ENCODE measurements at places on chromosomes 6 and 20.

DNA sequence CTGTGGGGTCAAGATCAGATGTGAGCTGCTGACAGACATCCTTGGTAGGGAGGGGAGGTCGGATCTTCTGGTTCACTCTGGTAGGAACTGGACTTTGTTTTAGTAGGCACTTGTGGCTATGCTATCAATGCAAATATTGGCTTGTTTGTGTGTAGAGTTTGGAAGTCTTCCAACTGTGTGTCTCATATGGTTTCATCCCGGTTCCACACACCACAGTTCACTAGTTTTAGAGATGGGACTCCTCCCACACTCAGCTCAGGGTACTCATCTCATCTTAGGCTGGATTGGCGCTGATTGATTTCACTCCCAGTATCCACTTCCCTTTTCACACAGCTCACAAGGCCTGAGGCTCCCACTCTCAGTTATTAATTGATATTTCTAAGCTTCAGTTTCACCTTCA lies 161.3 kb downstream of the THBS2 start:
- no peak for DNase-seq

- no peak for DNase-seq
Observed at GRCh38 chr6:13813621-13814175, 659 bp downstream of the MCUR1 start.

DNA sequence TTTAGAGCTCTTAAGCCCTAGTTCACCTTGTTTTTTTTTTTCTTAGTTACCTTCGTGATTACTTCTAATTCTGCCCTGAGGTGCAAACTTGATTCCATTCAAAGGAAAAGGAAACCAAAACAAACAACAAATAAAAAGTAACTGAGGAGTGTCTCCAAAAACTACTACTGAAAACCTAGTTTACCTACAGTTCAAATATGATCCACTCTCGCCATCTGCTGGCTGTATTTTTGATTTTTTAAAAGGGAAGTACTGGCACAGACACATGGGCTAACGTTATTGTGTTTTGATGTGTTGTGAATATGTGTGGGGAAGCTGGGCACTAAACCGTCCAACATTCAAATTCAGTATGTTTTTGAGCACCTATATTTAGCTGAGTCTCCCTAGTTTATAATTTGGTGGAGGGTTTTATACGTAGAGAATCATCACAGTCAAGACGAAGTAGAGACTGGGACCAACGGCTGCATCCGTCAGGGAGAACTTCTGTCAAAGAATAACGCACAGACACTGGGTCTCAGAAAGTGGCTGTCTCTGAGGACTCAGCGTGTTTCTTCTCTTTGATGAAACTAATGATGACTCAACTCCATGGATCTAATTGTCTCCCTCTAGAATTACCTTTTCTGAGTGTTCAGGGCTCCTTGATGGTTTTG lies 373.5 kb upstream of the BTBD3 start:
- DNase-seq = peak; percentile 2

DNA sequence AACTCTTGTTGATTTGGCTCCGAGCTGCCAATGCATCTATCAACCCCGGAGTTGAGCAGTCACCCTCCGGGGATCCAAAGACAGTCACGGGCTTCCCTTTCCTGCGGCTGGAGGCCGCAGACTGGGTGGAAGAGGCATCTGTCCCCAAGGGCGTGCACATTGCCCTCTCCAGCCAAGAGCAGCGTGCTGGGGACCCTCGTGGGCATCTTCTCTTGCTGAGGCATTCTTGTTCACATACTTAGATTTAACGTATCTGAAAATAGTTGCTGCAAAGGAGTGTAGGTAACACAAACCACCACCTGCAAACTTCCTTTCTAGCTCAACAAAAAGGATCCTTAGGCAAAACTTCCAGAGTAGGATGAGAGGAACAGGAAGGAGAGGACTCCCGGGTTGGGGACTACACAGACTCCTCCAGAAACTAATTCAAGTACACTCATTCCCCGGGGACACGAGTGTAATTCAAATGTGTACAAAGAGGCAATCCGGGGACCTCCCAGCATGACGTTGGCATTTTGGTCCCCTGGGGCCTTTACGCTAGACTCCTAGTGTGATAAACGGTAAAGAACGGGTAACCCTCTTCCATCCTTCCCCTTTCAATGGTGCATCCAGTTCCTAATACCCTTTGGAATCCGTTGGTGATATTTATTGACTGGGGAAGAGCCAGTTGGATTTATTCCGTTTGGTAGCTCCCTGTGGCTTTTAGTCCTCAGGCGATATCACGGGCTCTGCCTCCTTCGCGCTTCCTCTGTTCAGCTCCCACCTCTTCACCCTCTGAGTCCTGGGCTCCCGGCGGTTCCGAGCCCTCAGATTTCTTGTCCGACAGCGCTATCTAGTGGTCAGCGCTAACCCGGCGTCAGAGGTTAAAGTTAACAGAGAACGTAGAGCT lies 2.7 kb upstream of the COL12A1 start:
- DNase-seq = peak; percentile 89

DNA sequence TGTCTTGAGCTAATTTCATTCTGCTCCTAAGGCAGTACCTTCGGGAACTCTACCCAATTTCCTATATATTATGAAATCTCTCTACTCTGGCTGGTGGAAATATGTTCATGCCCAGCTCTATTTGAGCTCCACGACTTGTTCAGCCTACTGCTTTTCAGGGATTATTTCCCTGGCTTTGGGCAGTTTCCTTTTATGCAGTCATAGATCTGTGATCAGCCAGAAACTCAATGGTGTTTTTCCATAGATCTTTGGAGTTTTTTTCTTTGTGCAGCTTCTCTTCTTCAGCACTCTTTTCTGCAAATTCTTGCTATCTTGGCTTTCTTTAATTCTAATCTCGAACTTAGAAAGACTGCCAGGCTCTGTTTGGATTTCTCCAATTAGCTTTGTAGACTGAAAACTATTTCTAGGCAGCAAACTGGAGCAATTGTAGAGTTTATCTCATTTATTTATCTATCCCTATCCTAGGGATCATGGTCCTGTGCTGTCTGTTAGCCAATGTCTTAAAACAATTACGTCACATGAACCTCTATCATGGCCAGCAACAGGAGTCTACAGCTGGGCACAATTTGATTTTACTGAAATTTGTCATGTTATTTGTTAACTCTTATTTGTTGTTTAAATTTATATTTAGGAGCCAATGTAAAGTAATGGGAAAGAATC lies 328.4 kb downstream of the BCKDHB start:
- no peak for DNase-seq

DNA sequence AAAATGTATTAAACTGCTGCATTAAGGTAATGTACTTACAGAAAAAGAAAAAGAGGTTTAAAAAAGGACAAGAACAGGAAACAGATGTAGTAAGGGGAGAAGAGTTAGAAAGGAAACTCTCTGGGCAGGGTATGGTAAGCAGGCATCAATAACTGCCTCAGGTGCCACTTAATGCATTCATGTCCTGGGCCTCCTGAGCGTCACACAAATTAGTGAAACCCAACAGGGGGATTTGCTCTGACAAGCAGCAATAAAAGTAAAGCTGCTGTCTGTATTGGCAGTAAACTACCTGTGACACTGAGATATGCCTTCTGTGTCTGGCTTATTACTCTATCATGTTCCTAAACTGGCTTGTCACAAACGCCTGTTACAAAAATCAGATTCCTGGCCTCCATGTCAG lies 1.5 kb upstream of the EFHC1 start:
- no peak for DNase-seq

DNA sequence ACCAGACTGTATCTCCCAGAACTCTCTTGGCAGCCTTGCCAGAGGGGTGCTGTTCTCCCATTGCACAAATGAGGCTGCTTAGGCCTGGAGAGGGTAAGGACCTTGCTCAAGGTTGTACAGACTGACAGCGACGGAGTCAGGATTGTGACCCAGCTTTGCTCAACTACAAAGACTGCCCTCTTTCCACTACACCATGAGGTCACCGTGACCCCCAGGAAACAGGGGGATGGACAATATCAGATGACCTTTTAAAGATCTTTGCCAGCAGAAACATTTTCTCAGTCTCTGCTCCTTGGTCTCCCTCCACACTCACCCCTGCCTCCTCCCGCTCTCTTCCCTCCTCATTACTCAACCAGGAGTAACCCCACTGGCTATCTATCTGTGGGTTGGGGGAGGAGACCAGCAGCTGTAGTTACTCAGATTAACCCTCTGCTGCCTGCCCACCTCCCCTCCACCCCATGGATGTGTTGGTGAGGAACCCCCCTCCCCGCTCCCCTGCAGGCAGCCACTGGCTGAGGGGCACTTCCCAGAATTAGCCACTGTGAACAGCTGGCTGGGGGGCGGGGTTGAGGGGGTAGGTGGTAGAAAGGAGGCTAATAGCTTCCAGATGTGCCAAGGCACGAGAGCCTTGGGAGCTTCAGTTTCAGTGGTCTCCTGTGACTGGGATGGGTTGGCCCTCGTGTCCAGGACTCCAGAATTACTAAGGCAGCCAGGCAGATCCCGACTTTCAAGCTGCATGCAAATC lies 26.9 kb upstream of the MRPS18A start:
- no peak for DNase-seq

DNA sequence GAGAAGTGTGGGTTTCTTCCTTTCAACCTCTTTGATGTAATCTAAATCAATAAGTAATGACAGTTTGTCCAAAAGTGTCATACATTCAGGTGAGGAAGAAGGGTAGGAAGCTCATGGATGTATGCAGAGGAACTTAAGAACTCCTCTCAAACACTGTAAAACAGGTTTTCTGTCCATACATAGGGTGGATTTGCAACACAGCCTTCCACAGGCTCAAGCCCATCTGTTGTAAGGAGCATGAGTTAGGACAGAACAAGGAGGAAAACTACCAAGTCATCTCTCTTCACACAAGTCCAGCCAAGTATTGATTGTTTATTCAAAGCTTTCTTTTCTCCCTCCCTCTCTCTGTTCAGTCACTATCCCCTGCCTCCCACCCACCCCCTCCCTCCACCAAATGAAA lies 49.0 kb upstream of the CDYL start:
- no peak for DNase-seq

GRCh38 chr6:162615016-162615705 lies 112.4 kb downstream of the PRKN start:
- no peak for DNase-seq

GRCh38 chr20:1205802-1206201 lies 2.5 kb downstream of the C20orf202 start:
- DNase-seq = no peak

DNA sequence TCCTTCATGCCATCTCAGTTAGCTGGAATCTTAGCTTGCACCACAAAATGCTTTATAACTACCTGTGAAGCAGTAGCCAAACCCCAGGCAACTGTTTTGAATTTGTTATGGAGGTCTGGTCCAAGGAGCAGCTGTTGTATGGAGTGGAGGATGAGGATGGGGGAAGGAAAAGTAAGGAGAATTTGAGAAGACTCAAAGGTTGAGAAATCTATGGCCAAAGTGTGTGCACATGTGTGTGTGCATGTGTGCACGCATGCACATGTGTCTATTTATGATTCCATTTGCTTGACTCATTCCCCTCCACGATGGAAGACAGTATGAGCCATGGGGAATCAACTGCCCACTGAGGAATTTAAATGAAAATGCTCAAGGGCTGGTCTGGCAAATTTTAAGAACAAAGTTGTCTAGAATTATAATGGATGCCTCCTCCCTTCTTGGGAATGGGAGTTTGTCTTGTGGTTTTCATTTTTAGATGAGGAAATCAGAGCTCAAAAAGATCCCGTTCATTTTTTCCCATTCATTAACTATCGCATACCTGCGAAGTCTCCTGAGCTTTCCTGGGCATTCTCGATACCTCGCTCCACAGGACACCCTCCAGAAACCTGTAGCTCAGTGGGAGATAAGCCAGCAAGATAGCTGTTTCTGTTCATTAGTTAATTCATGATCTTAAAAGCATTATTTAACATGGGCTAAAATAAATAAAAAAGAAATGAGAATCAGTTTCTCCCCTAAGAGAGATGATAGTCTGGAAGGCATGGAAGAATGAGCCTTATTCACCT lies 152.3 kb upstream of the NEDD9 start:
- no peak for DNase-seq

- DNase-seq = no peak
Observed at GRCh38 chr6:133399426-133399825, 158.3 kb downstream of the EYA4 start.

DNA sequence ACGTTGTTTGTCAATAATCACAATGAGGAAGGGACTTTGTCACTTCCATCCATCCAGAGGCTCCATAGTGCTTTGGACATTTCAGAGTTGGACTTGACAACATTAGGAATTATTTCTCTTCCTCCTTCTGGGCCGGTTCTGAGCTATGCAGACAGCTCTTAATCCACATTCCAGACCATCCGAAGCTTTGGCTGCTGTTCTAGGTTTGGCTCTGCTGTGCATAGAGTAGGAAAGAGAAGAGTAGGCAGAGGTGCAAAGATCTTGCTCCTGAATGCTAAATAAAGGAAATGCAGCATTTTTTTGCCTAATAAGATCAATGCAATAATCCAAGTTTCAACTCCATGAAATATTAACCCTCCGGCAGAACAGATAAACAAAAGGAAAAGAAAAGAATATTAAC lies 251.8 kb upstream of the PRND start:
- DNase-seq = no peak

DNA sequence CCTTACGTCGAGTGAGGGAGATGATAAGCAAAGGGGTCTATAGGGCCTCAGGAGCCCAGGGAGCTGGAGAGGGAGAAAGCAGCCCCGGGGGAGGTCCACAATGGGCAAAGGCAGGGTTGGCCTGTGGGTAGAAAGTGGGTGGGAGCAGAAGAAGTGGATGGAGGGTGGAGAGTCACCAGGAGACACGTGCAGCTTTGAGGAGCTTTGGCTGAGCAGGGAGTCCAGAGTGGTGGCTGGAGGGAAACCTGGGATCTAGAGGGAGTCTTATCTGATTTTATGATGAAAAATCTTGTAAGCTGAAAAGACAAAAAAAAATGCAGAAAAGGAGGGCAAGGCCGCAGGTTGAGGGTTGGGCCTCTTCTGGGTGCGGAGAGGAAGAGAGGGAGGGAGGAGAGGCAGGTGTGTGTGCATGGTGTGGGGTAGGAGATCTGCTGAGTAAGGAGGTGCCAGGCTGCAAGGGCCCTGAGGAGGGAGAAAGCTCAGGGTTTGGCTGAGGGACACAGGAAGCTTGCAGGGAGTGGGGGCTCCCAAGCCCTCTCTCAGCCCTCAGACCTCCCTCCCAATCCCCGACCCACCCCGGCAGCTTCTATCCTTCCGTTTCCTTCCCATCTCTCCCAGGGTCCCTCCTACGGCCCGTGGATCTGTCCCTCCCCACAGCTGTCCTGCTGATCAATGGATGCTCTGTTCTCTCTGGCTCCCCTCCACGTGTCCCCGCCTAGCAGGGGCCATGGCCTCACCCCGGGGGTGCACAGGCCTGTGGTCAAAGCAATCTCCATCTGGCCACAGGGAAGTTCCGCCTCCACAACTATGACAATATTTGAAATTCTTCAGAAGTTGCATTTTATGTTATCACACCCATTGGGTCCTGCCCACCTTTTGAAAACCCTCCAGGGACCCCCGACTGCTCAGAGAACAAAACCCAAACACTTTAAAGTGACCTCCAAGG lies 17.1 kb upstream of the BPI start:
- no peak for DNase-seq

DNA sequence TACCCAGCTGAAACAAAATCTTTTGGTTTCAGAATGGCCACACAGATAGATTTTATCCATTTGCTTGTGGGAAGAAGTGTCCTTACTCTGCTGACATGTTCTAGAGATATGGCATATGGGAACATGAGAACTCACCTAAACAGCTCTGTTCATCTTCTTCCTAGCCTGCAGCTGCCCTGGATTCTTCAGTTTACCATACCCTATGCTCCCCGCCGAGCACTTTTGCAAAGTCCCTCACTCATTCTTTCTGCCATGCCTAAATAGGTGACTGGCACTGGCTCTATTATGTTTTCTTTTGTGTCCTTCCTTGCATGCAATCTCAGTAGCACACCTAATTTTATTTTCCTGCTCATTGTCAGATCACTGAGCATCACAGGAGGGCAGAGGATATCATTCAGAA lies 293.7 kb upstream of the RSPO3 start:
- no peak for DNase-seq

Measured in activated CD4-positive, alpha-beta T cell treated with anti-CD3 and anti-CD28 coated beads for 48 hours (primary cell).